ENCODE measurements at places on chromosomes 3 and 15. TPM values are rescaled to one million over a fixed set of nuclear protein-coding genes. Genes with fewer than 3 reads are reported as not detected.

DNA sequence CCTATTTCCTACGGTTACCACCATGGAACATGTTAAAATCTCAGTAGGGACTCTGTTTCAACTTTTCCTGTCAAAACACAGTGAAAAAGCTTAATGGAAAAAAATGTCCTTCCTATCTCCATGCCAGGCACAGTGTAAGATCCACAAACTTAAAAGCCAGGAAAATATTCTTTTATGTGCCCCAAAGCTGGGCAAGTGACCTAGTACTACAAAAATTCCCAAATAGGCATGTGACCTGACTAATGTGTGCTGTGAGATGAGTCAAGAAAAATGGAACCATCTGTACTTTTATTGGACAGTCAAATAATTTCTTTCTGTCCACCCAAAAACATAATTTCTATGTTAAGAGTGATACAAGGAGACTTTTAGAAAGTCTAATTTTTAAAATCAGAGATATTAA, 406.0 kb downstream of the ZBTB20 start:
- no peak for DNase-seq

GRCh38 chr15:78914027-78914764, 30.6 kb downstream of the CTSH start:
- no peak for DNase-seq

Gene ADAMTS7
- total RNA-seq, result 3.3 TPM

Gene CEP63
- 15.3 TPM for total RNA-seq

Gene SENP5
- total RNA-seq, result 22.0 TPM

Gene LYSMD4
- total RNA-seq, result 7.0 TPM

All from MG63 (cell line).